Left lung (tissue), 14 donors: ENCODE measurements at places on chromosomes 16 and 17. TPM values are rescaled to one million over a fixed set of nuclear protein-coding genes. Genes with fewer than 3 reads are reported as not detected.

DNA sequence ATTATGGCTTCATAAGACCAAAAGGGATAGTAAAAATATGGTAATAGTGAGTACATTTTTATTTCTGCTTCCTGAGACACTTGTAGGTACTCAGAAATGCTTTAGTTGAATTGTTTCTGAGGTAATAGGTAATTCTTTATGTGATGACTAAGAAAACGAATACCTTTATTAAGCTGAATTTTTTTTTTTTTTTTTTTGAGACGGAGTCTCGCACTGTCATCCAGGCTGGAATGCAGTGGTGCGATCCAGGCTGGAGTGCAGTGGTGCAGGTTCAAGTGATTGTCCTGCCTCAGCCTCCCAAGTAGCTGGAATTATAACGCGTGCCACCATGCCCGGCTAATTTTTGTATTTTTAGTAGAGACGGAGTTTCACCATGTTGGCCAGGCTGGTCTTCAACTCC is 1.9 kb downstream of the RAD51C start:
- H3K4me3 ChIP-seq = no peak overlapping the region
- H3K4me1 ChIP-seq = peaks cover 26% of the 10 kb centered on the region
- no peaks in the 10 kb centered on the region for H3K36me3 ChIP-seq
- no peak overlapping the region for H3K27ac ChIP-seq
- DNase-seq = no peak
- H3K27me3 ChIP-seq = no peaks in the 10 kb centered on the region

The CACNG4 gene
- 1.5 TPM for total RNA-seq

GRCh38 chr17:81944858-81945257 is 2.2 kb downstream of the MYADML2 start:
- H3K27ac ChIP-seq = no peak overlapping the region
- H3K36me3 ChIP-seq = no peaks in the 10 kb centered on the region
- no peaks in the 10 kb centered on the region for H3K4me1 ChIP-seq
- no peaks in the 10 kb centered on the region for H3K27me3 ChIP-seq

The HIGD1B gene
- 19.5 TPM for total RNA-seq

DNA sequence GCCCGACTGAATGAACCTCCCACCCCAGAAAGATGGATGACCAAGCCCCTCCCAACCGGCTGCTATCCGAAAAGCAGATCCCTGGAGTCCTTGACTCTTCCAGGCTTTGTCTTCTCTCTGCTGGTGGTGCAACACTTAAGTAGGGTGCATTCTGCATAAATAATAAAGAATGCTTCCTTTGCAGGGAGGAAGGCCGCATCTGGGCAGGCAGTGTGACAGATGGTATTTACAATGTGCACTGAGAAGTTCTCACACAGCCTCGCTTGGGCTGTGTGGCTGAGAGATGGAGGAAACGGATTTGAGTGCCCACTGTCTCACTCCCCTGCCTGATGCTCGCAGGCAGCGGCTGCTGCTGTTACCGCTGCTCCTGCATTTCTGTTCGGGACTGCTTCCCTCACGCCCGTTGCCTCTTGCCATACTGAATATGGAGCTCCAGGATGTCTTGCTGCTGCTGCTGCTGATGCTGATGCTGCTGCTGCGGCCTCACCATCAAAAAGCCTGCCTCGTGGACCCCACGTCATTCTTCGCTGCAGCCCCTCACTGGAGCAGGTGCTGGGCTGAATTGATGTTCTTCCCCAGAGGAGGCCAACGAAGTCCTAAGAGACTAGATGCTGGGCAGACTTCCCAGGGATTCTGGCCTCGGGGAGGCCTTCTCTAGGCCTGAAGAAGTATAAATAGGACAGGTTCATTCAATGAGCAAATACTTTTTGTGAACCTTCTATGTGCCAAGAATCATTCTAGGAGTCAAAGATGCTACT is 7.1 kb upstream of the RHBDL3 start:
- H3K27me3 ChIP-seq = no peaks in the 10 kb centered on the region
- no peak for DNase-seq
- no peak overlapping the region for H3K27ac ChIP-seq
- no peak overlapping the region for H3K4me3 ChIP-seq

GRCh38 chr17:64063766-64064224 is 43.4 kb upstream of the ICAM2 start:
- H3K27me3 ChIP-seq = no peaks in the 10 kb centered on the region
- H3K36me3 ChIP-seq = peaks cover 85% of the 10 kb centered on the region
- no peak overlapping the region for H3K4me3 ChIP-seq
- peaks cover 42% of the 10 kb centered on the region for H3K4me1 ChIP-seq
- H3K27ac ChIP-seq = peak overlapping the region; percentile 58

DNA sequence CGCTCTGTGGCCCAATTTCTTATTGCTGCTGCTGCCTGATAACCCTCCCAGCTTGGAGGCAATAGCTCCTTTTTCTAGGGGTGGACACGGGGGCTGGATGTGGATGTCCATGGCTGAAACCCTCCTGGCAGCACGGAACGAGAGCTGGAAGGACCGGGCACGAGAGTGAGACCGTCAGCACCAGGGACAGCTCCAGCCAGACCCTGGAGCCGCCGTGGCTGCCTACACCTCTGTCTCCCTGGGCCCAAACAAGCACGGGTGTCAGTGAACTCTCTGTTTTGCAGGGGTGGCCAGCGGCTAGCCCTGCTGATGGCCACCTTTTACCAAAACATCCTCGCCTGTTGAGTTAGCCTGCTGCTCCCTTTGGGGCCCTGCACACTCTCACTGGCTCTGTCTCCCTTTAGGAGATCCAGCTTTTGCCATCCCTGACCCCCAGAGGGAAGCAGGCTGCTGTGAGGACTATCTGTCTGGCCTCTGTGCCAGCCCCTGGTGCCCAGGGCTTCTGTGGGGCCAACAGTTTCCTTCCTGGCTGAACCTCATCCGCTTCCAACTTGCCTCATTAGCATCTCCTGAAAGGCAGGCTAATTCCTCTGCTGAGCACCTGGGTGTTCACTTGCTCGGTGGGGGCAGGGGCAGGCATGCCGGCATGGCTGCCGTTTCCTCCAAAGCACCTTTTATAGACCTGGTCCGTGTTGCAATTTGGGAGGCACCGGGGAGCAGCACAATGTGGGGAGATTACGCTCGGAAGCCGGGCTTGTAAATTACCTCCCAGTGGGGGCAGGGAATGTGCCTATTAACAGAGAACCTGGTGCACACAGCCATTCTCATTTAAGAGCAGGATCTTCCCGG is 118.1 kb downstream of the ENGASE start:
- H3K27me3 ChIP-seq = peaks cover 3% of the 10 kb centered on the region
- DNase-seq = peak; percentile 65
- H3K27ac ChIP-seq = no peak overlapping the region
- H3K36me3 ChIP-seq = no peaks in the 10 kb centered on the region
- no peak overlapping the region for H3K4me3 ChIP-seq

DNA sequence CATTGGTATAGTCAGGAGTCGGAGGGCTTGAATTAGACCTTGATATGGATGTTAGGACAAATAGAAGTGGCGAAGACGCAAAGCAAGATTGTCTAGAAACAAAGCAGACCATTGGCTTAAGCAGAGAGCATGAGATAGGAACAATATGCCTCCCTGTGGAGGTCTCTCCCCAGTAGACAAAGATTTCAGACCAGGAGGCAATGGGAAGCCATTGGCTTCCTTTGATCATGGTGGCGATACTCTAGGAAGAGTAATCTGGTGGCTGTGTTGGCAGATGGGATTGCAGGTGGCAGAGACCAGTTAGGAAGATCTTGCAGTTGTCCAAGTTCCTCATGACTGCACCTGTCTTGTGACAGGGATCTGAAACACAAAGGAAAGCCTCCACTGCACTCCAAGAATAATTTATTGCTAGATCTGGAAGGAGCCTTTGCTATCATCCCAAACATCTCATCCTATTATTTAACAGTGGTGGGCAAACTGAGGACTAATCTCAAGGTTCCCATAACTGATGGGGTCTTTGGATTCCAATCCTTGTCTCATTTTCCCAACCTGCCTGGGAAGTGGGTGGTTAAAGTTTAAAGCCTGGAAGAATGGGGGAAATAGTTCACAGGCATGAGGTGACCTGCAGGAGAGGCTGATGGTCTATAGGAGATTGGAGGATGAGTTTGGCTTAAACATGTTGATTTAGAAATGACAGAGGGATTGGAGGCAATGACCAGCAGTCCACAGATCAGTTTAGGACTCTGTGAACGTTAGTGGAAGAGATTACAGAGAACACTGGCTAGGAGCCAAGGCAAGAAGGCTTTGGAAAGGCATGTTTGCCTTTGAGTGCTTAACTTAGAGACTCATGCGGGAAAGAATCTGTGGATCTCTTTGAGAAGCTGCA is 37.0 kb downstream of the HLF start:
- no peaks in the 10 kb centered on the region for H3K27me3 ChIP-seq
- DNase-seq = no peak
- no peaks in the 10 kb centered on the region for H3K4me1 ChIP-seq
- H3K4me3 ChIP-seq = no peak overlapping the region

DNA sequence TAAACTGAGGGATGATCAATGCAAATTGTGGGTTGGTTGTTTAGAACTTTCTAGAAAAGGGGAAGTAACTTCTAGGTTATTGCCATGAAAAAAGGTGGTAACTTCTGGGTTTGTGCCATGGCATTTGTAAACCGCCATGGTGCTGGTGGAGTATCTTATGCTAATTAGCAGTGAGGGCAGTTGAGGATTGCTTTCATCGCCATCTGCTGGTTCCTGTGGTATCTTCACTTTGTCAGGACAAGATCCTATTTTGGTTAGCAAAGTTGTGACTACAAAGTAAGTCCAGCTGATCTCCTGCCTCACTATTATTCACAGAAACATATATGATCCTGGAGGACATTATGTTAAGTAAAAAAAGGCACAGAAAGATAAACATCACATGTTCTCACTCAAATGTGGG is 1332.3 kb downstream of the CDH11 start:
- no peaks in the 10 kb centered on the region for H3K4me1 ChIP-seq
- no peak for DNase-seq
- no peak overlapping the region for H3K4me3 ChIP-seq
- H3K27ac ChIP-seq = no peak overlapping the region
- H3K36me3 ChIP-seq = no peaks in the 10 kb centered on the region

DNA sequence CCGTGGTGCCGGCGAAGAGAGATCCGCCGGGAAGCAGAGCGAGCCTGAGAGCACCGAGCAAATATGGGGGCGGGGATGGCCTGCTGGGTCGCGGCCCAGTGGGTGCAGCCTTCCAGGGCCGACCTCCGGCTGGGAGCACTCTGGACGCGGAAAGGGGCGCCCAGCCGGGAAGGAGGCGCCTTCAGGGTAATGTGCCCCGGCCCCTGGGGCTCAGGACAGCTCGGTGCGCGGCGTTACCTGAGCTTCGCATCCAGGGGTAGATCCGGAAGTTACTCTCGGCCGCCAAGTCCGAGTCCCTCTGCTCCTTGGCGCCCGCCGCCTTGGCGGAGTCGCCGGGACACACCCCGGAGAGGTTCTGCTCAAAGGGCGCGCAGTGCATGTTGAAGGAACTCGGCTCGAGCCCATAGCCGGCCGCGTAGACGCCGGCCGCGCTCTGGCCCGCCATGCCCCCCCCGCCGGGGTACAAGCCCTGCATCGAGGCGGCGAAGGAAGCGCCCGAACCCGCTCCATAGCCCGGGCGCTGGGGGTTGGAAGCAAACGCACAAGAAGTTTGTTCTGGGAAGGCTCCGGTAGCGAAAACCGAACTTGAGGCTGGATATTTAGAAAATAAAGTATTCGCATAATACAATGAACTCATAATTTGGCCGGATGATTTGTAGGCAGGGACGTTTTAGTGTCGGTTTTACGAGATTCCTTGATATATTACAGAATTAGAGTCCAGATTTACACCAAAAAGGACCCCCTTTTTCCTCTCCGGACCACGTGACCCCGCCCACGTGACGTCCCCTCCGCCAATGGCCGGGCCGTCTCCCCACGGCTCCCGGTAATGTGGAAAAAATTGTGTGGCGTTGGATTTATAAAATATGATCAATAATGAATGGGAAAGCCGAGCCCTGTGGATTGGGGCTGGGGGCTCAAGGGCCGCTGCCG is at the start of gene HOXB7:
HOXB7 (minus strand) TSS at position 736 of the 930 bp plus-strand sequence; CDS start at position 637, 99 bp downstream.
- no peaks in the 10 kb centered on the region for H3K36me3 ChIP-seq
- H3K4me3 ChIP-seq = peak within 1 kb of the TSS; percentile 48
- H3K27ac ChIP-seq = peak within 1 kb of the TSS; percentile 82
- peak; percentile 83 for DNase-seq
- H3K27me3 ChIP-seq = peaks cover 86% of the 10 kb centered on the region

- DNase-seq = no peak
- peaks cover 30% of the 10 kb centered on the region for H3K4me1 ChIP-seq
- peak overlapping the region; percentile 65 for H3K4me3 ChIP-seq
- H3K27me3 ChIP-seq = no peaks in the 10 kb centered on the region
- no peaks in the 10 kb centered on the region for H3K36me3 ChIP-seq
Observed at GRCh38 chr16:30958175-30959079, 873 bp downstream of the SETD1A start.

DNA sequence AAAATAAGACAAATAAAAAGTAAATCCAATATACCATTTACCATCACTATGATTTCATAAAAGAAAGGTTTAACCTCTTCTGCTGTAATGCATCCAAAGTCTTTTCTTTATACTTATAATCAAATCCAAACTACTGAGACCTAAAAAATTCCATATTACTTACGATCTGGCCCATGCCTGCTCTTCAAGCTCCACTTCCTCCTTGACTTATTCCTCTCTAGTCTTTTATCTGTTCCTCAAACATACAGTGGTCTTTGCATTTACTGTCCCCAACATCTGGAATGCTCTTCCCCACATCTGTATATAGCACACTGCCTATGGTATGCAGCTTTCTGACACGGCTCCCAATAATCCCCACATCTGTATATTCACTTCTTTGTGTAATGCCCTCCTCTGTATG is 33.8 kb downstream of the PCTP start:
- H3K27ac ChIP-seq = no peak overlapping the region
- H3K36me3 ChIP-seq = no peaks in the 10 kb centered on the region
- no peak overlapping the region for H3K4me3 ChIP-seq
- no peak for DNase-seq
- H3K27me3 ChIP-seq = no peaks in the 10 kb centered on the region
- peaks cover 7% of the 10 kb centered on the region for H3K4me1 ChIP-seq

DNA sequence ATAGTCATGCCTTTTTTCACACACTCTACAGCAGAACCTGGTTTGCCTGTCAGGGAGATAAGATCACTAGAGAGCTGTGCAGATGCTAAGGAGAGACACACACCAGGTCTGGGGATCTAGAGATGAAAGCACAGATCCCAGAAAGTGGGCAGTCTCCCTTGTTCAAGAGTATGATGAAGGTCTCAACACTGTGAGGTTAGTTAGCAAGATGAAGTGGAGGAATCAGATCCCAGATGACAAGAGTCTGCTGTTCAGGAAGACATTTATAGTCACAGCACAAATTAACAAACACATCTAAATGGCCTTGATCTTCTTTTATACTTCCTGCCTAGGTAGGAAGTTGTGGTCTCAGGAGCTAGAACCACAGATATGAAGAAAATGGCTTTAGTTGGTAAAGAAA is 23.4 kb upstream of the SKAP1 start:
- H3K4me3 ChIP-seq = no peak overlapping the region
- H3K4me1 ChIP-seq = peaks cover 3% of the 10 kb centered on the region
- no peaks in the 10 kb centered on the region for H3K36me3 ChIP-seq
- no peak for DNase-seq
- peaks cover 57% of the 10 kb centered on the region for H3K27me3 ChIP-seq

GRCh38 chr17:77045441-77046041 is 95.2 kb upstream of the SEC14L1 start:
- DNase-seq = no peak
- H3K36me3 ChIP-seq = no peaks in the 10 kb centered on the region
- H3K4me3 ChIP-seq = no peak overlapping the region
- H3K4me1 ChIP-seq = no peaks in the 10 kb centered on the region
- no peaks in the 10 kb centered on the region for H3K27me3 ChIP-seq

GRCh38 chr17:40175928-40176753 is 1.1 kb upstream of the RAPGEFL1 start:
- H3K4me1 ChIP-seq = peaks cover 14% of the 10 kb centered on the region
- DNase-seq = no peak
- no peaks in the 10 kb centered on the region for H3K27me3 ChIP-seq

GRCh38 chr16:11402745-11403533 is 57.7 kb downstream of the RMI2 start:
- H3K27ac ChIP-seq = no peak overlapping the region
- H3K4me3 ChIP-seq = no peak overlapping the region
- DNase-seq = no peak
- H3K36me3 ChIP-seq = no peaks in the 10 kb centered on the region
